ENCODE measurements at places on chromosomes 13 and 19. TPM values are rescaled to one million over a fixed set of nuclear protein-coding genes. Genes with fewer than 3 reads are reported as not detected.

PIN1 gene
- 59.4 TPM for total RNA-seq

GRCh38 chr19:13929340-13929739 is 8.9 kb downstream of the PODNL1 start:
- DNase-seq, result no peak

KIR2DL3 gene
- not detected for total RNA-seq

NRTN gene
- 1.5 TPM for total RNA-seq

DNA sequence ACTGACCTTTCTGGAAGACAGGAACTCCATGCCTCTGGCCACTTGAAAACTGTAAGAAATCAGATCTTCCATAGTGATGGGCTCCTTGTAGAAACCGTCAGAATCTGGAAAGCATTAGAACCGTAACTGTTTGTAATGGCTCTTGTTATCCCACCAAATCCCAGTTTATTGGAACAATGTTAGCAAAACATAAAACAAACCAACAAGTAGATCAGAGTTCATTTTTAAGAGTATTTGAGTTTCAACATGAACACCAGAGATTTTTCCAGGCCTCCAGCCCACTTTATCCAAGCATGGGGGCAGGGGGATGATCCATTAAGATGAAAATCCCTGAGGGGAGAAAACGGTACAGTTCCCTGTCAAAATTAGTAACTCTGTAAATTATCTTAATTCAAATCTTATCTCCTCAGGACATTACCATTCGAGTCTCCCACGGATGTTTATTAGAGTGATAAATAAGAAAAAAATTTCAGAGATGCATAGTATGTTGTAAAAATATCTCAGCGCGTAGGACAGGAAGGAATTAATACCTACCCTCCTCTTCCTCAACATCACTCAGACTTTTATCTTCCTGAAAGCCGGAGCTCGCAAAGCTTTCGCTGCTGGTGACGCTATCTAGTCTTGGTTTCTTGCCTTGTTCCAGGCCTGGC is 172.5 kb downstream of the FLT1 start:
- no peak for DNase-seq

GRCh38 chr19:5263615-5264014 is 77.0 kb downstream of the PTPRS start:
- DNase-seq, result no peak
